ENCODE measurements at places on chromosomes 7 and 10. TPM values are rescaled to one million over a fixed set of nuclear protein-coding genes. Genes with fewer than 3 reads are reported as not detected.

SSC4D gene
- 1.0 TPM for total RNA-seq

JMJD1C gene
- 123 TPM for total RNA-seq

TMEM184A gene
- total RNA-seq, result 0.05 TPM

CAPZA2 gene
- 184 TPM for total RNA-seq

FAM237B gene
- not detected for total RNA-seq

ZNF862 gene
- total RNA-seq, result 29.8 TPM

BLNK gene
- total RNA-seq, result 1.2 TPM

PNLIPRP1 gene
- 0.34 TPM for total RNA-seq

IPMK gene
- total RNA-seq, result 4.3 TPM

MUC3A gene
- total RNA-seq, result not detected

AKR1C2 gene
- total RNA-seq, result 12.9 TPM

AGAP5 gene
- total RNA-seq, result 11.1 TPM

MYO3A gene
- total RNA-seq, result not detected

LLCFC1 gene
- total RNA-seq, result not detected

OGDHL gene
- 3.2 TPM for total RNA-seq

DNA sequence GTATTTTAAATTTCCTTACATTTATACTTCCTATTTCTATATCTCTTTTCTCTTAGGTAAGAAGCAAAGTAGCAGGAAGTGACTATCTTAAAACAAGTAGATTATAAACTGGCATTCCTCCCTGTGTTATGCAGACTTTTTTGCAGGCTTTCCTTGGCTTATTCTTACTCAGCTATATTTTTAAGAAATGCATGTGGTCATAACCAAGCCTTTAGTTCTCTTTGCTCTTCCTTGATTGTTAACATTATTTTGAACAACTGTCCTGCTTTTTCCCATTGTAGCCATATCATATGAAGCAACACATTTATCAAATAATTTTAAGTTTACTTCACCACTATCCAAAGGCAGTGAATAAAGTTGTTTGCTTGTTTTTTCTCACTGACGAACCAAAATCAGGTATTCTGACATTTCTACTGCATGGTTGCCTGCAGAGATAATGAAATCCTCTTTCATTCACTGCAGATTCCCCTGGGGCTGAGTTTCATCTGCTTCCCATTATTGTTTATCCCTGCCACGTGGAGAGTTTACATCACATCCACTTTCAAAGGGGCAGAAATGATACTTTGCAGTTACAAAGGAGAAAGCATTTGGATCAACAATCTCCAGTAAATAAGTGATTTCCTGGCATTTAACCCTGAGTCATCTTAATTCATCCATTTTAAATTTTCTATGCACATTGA lies 389.9 kb upstream of the SEMA3C start:
- H3K4me1 ChIP-seq, result no peaks in the 10 kb centered on the region
- no peak overlapping the region for H3K27ac ChIP-seq
- no peak for DNase-seq
- no peaks in the 10 kb centered on the region for H3K27me3 ChIP-seq

DNA sequence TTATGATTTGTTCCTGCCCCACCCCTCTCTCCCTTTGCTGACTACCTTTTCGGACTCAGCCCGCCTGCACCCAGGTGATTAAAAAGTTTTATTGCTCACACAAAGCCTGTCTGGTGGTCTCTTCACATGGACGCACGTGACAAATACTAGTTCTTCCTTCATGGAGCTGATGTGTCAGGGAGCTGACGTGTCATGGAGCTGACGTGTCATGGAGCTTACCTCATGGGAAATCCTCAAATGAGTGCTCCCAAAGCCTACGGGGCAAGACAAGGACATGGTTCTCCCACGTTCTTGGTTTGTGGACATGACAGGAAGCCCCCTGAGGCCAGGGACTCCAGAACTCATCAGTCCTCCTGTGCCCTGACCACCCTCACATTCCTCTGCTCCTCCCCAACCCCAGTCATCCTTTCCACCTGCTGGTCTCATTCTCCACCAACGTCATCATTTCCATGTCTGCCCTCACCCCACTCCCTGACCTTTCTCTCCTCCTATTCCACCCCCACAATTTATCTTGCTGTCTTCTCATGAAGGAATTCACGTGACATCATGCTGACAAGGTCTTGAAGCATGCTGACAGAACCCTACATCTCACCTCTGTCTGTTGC lies 261.3 kb downstream of the TCERG1L start:
- no peaks in the 10 kb centered on the region for H3K27me3 ChIP-seq
- no peak overlapping the region for H3K4me3 ChIP-seq
- H3K27ac ChIP-seq, result no peak overlapping the region
- DNase-seq, result no peak
- H3K36me3 ChIP-seq, result no peaks in the 10 kb centered on the region

DNA sequence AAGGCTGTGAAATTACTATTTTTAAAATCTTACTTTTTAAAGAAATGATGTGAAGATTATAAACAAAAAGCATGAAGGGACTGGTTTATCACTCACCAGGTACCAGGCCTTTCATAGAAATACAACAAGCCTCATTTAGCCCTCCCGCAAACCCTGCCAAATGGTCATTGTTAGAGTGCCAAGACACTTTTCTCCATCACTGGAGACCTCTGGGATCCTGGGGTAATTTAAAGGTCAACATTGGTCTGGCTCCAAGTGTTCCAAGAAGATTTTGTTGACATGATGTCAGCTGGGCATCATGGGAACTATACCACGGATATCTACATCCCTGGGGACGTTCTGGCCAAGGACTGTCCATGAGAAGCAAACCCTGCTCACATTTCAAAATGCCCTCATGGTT lies 138.0 kb upstream of the FRMD4A start:
- no peaks in the 10 kb centered on the region for H3K4me1 ChIP-seq
- no peaks in the 10 kb centered on the region for H3K27me3 ChIP-seq
- H3K36me3 ChIP-seq, result no peaks in the 10 kb centered on the region

GRCh38 chr7:85734823-85735222 lies 548.0 kb upstream of the SEMA3D start:
- H3K27ac ChIP-seq, result no peak overlapping the region
- no peak overlapping the region for H3K4me3 ChIP-seq
- no peak for DNase-seq
- H3K27me3 ChIP-seq, result no peaks in the 10 kb centered on the region
- no peaks in the 10 kb centered on the region for H3K4me1 ChIP-seq

DNA sequence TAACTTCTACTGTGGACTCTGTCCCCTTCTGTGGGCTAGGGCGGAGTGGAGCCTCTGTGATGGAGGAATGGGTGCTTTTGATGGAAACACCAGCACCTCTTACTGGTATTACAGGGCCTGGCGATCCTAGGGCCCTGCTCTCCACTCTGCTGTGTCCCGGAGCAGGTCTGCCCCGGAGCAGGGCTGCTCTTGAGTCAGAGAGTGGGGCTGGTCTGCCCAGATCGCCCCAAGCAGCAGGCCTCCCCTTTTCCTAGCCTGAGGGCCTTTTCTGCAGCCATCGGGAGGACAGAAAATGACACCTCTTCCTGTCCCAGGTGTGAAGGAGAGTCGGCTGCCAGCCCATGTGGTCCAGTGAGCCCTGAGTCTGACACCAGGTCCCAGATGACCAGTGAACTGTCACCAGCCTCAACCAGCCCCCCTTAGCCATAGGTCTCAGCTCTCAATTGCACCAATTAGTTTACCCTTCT lies 1.4 kb downstream of the ZNF282 start:
- DNase-seq, result no peak
- H3K4me3 ChIP-seq, result peak overlapping the region; percentile 86
- peak overlapping the region; percentile 69 for H3K27ac ChIP-seq
- H3K36me3 ChIP-seq, result no peaks in the 10 kb centered on the region

- H3K36me3 ChIP-seq, result no peaks in the 10 kb centered on the region
- no peak overlapping the region for H3K27ac ChIP-seq
- H3K27me3 ChIP-seq, result no peaks in the 10 kb centered on the region
- H3K4me1 ChIP-seq, result peaks cover 12% of the 10 kb centered on the region
- no peak overlapping the region for H3K4me3 ChIP-seq
Observed at GRCh38 chr7:143908120-143908519, 6.1 kb upstream of the TCAF1 start.

GRCh38 chr10:94617389-94617944 lies 66.1 kb upstream of the CYP2C18 start:
- H3K27ac ChIP-seq, result no peak overlapping the region
- H3K27me3 ChIP-seq, result no peaks in the 10 kb centered on the region
- H3K4me1 ChIP-seq, result no peaks in the 10 kb centered on the region

GRCh38 chr7:105644937-105645336 lies 63.6 kb upstream of the EFCAB10 start:
- no peak overlapping the region for H3K27ac ChIP-seq
- DNase-seq, result no peak
- peaks cover 2% of the 10 kb centered on the region for H3K4me1 ChIP-seq

DNA sequence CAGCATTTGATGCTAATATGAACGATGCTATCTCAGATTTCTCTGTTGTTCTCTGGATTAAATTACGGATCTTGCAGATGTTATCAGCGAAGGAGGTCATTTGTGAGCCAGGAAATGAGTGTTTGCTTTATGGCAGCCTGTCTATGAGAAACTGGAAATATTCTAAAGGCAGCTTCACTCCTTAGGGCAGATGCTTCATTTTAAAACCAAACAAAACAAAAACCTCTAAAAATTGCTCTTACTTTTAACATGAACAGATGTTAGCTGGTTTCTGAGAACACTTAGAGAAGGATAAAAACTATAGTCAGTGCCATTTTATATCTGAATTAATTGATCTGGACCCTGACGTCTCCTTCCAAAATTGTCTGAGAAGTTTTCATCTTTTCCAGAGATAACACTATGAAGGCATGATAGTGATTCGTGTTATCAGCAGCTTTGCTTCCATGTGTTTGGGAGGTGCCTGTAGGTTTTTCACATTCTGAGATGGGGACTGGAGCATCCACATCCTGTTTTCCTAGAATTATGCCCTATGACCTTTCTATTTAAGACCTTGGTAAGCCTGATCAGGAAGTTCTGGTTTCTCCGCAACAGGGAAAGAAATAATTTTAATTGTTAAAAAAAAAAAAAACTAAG lies 53.1 kb downstream of the CPED1 start:
- H3K27ac ChIP-seq, result peak overlapping the region; percentile 27
- H3K4me1 ChIP-seq, result peaks cover 7% of the 10 kb centered on the region
- no peaks in the 10 kb centered on the region for H3K36me3 ChIP-seq
- H3K27me3 ChIP-seq, result no peaks in the 10 kb centered on the region
- H3K4me3 ChIP-seq, result no peak overlapping the region

DNA sequence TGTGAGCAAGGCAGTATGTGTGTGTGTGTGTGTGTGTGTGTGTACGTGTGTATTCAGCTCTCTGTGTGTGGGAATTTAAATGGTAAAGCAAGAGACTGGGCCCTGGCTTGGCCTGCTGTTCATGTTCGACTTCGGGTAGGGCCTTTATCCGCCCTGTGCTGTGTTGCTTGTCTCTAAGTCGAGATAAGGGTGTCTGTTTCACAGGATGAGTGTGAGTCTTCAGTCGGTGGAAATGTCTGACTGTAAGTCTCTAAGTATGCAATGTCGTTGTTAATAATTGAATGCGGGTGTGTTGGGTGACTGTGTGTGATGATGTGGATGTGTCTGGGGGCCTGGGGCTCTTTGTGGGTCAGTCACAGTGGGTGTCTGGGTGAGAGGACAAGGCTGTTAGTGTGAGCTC lies 34.8 kb downstream of the HIF1AN start:
- no peaks in the 10 kb centered on the region for H3K4me1 ChIP-seq
- H3K4me3 ChIP-seq, result no peak overlapping the region
- no peaks in the 10 kb centered on the region for H3K27me3 ChIP-seq
- H3K36me3 ChIP-seq, result no peaks in the 10 kb centered on the region
- DNase-seq, result no peak

DNA sequence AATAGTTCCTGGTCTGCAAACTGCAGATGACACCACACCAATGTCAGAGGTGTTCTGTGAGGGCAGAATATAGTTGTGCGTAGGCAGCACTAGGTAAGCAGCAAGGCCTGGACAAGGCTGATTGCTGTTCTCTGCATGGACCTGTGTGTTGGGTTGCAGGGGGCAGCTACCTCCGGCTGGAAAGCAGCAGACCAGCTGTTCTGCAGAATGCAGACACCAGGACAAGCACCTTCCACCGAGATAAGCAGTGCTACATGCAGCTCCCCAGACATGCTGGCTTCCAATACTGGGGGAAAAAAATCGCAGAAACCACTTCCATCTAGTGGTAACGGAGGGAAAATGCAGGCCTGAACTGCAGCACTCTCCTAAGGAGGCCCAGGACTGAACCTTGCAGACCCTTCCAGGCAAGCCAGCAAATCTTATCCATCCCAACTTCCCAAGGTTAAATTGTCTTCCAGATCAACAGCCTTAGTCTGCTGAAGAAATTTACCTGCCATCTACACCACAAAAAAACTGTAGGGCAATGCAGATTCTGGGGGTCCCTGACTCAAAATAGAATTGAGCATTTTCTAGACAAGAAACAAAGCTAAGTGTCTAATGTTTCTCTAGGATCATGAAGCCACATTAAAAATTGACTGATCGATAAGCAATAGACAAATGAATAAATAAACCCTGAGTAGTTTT lies 50.5 kb upstream of the COBL start:
- no peaks in the 10 kb centered on the region for H3K36me3 ChIP-seq
- H3K27ac ChIP-seq, result no peak overlapping the region
- peak; percentile 15 for DNase-seq
- no peaks in the 10 kb centered on the region for H3K27me3 ChIP-seq
- H3K4me3 ChIP-seq, result no peak overlapping the region

DNA sequence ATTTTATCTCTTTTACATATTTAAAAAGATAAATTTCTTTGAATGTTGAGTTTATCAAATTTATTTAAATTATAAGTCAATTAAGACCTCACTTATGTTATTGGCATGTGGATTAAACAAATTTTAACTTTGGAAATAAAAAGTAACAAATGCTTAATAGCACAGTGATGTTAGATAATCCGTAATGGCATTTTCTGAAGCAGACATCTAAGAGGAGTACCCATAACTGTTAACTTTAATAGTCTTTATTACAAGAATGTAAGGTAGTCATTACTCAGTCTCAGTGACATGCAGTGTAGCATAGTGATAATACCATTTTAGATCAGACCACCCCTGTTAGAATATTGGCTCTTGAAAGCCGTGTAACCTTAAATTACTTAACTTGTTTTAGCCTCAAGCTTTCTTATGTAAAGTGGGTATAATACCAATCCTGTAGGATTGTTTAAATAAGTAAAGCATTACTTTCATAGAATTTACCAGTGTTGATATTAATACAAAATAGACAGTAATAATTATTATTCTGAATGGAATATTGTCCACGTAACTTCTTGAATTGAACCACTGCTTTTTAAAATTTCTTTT lies 4.3 kb downstream of the PHYHIPL start:
- no peak overlapping the region for H3K4me3 ChIP-seq
- H3K4me1 ChIP-seq, result peaks cover 6% of the 10 kb centered on the region
- no peak for DNase-seq
- H3K36me3 ChIP-seq, result no peaks in the 10 kb centered on the region

DNA sequence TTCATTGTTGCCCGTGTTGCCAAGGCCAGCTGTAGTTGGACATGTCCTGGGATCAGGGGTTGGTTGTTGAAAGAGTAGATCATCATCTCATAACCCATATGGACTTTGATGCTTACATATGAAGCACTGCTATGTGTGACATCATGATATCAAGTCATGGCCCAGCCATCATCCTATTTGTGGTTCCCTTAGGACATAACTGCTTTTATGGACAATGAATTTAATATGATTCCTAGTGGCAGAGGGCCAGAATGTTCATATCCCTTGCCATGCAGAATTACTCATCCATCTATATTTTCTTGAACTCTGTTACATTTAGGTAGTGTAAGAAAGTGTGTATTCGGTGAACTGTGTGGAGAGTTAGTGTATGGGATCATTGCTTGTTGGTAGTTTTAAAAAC lies 343.9 kb upstream of the LRGUK start:
- H3K4me3 ChIP-seq, result no peak overlapping the region
- no peak for DNase-seq

- no peak overlapping the region for H3K4me3 ChIP-seq
- no peaks in the 10 kb centered on the region for H3K36me3 ChIP-seq
- no peaks in the 10 kb centered on the region for H3K4me1 ChIP-seq
- H3K27me3 ChIP-seq, result no peaks in the 10 kb centered on the region
- DNase-seq, result no peak
- no peak overlapping the region for H3K27ac ChIP-seq
Observed at GRCh38 chr7:41297166-41297565, 405.7 kb downstream of the INHBA start.
